SHP77 treated with DMSO at 0.1 percent for 48 hours (cell line): ENCODE measurements at places on chromosomes 13 and 19.

GRCh38 chr19:50833117-50833801 lies at the start of gene KLK15:
KLK15 (minus strand) TSS chr19:50833574; CDS start chr19:50831492, 2,082 bp downstream.
- no peak for DNase-seq

DNA sequence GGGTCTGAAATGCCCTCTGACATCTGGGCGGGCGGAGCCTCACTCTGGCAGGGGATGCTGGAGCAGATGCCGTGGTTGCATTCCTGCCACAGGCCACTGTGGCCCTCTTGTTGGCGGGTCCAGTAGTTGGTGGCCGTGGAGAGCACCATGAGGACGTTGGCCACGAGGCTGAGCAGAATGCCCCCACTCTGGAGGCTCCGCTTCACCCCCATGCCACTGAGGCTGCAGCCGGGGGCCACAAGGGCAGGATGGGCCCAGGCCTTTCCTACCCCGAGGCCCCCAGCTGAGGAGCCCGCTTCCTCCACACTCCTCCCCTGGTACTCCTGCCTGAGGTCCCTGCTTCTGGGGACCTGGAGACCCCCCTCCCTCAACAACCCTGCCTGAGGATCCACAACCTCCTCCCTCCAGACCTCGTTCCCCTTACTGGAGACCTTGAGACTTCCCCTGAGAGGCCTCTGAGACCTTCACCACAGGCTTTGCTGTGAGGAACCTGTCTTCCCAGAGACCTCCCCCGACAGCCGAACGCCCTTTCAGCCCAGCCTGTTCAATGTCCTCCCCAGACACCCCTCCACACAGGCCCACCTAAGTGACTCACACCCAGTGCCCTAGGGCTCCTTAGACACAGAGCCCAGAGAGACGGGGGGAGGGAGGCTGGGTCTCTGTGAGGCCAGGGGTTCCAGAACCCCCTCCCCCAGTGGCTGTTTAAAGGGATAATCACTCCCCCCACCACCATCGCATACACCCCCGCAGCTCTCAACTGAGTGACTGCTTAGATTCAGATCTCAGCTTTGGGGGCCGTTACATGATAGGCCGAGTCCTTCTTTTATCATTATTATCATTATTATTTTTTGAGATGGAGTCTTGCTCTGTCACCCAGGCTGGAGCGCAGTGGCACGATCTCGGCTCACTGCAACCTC lies at the start of gene CLDND2:
TSS of gene CLDND2 (minus strand) at position 638 of the 917 bp plus-strand sequence. CDS start at position 212, 426 bp downstream.
- no peak for DNase-seq

DNA sequence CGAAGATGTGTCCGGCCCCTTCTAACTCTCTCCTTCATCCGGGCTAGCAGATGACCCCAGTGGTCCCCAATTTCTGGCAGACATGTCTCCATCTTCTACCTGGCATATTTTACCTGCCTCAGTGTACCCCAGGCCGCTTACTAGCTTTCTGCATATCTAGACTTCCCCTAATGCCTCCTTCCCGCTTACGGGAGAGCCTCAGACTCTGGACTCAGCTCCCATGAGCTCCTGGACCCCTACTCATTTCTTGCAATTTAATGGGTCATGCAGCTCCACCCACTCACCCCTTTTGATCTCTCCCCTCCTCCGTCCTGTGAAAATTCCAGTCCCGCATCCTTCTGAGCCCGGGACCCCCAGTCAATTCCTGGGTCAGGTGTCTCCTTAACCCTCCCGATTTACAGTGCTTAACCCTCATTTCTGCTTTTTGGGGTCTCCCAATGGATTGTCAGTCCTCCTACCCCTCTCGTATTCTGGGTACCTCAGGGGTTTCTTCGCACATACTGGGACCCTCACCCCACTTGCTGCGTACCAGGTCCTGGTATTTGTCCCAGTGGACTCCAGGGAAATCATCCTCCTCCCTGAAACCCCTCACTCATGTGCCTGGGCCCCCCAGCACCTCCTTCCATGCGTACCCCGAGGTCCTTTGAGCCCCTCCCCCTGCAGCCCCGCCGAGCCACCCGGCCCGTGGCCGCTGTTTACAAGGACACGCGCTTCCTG lies 500 bp upstream of the JUNB start:
- DNase-seq, result no peak

GRCh38 chr13:110274687-110275086 lies 32.3 kb downstream of the COL4A1 start:
- DNase-seq, result no peak

- DNase-seq, result no peak
Observed at GRCh38 chr19:33683881-33684537, 62.3 kb downstream of the CHST8 start.

DNA sequence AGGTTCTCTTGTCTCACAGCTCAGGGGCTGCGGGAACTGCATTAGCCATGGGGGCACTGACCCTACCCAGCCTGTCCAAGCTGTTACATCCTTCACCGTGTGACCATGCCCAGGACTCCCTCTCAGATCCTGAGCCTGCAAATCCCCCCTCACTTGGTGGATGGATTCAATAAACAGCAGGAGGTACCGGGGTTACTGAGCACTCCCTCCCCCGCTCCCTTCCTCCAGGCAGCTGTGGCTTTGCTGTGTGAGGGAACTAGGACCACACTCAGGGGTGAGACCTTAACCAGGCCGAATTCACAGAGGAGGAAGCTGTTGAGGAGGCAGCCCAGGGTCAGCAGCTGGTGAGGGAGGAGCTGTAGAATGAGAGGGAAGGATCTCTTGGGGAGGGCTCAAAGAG lies 27.0 kb upstream of the CEACAM1 start:
- no peak for DNase-seq

DNA sequence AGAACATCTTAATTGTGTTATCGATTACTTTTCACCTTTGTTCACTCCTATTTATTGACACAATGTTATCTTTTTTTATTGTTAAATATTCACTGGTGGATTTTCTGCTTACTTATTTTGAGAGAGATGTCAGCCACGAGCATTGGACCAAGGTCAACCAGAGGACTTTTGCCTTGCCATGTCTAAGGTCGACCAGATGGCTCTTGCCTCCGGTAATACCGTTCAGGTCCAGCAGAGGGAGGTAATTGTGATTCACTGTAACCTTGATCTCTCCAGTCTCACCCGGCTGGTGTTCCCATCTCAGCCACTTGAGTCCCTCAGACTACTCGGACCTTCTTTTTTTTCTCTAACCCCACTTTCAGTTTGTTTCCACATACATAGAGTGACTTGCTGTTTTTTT lies 1438.1 kb downstream of the UQCRFS1 start:
- DNase-seq, result no peak

- no peak for DNase-seq
Observed at GRCh38 chr13:44174769-44175425, 198.7 kb upstream of the SERP2 start.

GRCh38 chr13:44406617-44407016 lies 33.0 kb downstream of the SERP2 start:
- DNase-seq, result no peak

DNA sequence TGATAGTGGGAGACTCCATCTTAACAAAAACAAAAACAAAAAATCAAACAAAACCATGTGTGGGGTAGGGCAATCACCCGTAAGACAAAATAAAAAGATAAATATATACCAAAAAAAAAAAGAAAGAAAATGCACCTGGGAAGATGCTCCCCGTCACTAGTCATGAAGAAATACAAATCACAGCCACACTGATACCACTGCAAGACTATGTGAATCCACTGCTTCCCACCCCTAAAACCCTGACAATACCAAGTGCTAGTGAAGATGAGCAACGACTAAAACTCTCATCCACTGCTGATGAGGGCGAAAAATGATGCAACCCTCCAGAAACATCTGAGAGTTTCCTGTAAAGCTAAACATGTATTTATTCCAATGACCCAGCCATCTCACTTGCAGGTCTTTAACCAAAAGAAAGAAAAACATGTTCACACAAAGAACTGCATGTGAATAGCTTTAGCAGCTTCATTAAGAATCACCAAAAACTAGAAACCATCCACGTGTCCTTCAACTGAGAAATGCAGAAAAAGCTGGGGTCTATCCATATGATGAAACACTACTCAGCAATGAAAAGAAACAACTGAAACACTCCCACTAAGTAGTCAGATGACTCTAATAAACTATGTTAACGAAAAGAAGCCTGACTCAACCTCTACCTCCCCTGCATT lies 31.7 kb downstream of the BRD4 start:
- DNase-seq, result no peak

DNA sequence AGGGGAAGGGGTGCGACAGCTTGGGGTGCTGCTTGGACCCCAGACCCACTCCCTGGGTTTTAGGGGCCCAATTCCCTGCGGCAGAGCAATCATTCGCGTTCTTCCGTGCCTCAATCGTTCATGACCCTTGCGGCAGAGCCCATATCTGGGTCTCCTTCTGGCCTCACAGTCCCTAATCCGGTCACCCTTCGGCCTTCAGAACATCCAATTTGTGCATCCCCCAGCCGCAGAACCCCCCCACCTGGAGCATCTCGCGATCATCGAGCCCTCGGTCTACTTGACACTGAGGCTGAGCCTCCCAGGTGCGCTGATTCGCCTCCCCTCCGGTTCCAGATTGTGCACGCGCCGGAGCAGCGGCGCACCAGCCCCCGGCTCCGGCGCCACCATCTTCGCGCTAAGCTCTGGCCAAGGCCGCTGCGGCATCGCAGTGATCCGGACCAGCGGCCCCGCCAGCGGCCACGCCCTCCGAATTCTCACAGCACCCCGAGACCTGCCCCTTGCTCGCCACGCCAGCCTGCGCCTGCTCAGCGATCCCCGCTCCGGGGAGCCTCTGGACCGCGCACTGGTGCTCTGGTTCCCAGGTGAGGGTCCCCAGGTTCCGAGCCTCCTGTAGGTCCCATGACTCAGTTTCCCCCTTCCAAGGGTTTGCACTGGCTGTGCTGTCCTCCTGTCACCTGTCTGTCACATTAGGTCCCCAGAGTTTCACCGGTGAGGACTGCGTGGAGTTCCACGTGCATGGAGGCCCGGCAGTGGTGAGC lies 501 bp downstream of the GTPBP3 start:
- no peak for DNase-seq

GRCh38 chr19:45623984-45624383 lies 15.2 kb downstream of the EML2 start:
- no peak for DNase-seq

DNA sequence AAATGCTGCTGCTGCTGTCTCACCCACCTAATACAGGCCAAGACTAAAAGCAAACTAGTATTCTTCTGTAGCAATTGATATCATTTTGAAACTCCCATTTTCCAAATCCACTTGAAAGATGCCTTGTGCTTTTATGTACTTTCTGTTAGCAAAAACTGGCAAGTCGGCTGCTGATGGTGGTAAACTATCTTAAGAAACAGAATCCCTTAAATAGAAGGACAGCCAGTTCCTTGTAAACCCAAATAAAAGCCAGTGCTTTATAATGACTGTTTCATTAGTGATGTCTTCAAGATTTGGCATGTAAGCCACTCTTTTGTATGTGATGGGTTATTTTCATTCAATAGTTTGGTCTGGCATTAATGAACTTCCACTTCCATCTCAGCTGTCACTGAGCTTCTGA lies 5.2 kb downstream of the FAM124A start:
- no peak for DNase-seq

- DNase-seq, result no peak
Observed at GRCh38 chr19:8482696-8483095, 19.7 kb downstream of the PRAM1 start.

DNA sequence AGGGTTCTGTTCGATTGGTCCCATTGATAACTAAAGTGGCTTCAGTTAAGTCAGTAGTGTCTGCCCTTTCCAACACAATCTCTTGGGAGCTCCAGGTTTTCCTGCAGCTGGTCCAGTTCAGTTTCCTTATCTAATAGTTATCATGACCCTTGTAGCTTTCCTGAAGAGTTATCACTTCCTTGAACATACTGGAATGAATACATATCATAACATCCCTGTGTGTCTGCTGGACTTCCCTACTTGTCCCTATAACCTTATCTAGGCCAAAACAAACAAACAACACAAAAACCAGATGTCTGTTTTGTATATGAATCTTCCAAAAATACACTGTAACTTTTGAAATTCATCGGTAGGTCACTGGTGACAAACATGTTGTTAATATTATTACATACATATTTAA lies 167.6 kb downstream of the DCT start:
- no peak for DNase-seq

DNA sequence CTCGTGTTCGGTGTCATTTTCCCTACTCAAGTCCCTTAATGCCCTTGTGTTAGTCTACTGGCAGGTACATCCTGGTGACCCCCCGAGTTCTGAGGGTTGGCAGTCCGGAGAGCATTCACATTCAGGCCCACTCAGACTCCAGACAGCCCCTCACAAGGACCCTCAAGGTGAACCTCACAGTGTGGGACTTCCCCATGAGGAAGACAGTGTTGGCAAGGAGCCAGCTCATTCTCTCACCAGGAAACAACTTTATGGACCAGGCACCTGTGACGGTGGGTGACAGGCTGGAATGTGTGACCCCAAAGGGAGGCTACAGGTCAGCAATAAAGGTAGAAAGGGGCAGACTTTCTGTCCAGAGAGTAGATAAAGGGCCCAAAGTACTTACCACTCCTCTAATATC lies 24.5 kb downstream of the RDH8 start:
- no peak for DNase-seq
